ENCODE measurements at places on chromosomes 1 and 21.

DNA sequence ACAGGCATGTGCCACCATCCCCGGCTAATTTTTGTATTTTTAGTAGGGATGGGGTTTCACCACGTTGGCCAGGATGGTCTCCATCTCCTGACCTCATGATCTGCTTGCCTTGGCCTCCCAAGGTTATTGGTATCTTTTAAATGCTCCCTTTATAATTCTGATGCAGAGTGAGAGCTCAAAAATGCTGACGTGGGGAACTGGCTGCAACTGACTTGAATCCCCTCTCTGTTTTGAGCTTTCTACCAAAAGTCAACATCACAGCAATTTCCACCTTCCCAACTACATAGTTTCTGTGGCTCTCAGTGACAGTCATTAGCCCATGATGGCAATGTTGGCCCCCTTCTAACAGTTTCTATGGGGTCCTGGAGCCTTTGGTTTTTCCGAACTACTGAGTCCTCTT, 268.2 kb upstream of the FOXD3 start:
- no peak for DNase-seq

DNA sequence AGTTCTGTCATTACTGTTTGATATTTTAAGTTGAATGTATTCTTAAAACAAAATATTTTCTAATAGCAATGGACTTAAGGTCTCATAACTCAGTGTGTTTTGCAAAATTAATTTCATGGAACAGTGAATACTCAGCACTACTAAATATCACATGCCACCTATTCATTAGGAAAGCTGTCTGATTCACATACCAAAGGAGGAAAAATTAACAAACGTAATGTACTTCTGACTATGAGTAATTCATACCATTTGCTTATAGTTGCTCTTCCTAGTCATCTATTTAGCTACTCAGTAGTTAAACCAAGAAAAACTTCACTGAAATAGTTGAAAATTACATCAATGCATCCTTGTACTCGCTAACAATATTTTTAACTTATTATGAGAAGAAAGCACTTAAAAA, 35.2 kb downstream of the TP53BP2 start:
- DNase-seq = no peak

- DNase-seq = no peak
Measured at GRCh38 chr1:43913666-43914360, 19.8 kb upstream of the ARTN start.

DNA sequence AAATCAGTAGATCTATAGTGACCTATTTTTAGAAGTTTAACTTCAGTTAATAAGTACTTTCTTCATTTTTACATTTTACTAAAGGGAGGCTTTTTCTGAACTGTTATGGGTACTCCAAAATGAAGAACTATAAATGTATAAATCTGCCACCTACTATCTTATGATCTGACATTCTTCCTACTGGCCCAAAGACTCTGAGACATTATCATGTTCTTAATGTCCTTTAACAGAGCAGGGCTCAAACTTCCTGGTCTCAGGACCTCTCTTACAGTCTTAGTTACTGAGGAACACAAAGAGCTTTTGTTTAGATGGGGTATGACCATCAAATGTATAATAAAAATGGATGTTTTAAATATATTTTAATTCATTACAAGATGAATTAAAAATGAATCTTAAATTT, 8.9 kb downstream of the TRIM33 start:
- no peak for DNase-seq

DNA sequence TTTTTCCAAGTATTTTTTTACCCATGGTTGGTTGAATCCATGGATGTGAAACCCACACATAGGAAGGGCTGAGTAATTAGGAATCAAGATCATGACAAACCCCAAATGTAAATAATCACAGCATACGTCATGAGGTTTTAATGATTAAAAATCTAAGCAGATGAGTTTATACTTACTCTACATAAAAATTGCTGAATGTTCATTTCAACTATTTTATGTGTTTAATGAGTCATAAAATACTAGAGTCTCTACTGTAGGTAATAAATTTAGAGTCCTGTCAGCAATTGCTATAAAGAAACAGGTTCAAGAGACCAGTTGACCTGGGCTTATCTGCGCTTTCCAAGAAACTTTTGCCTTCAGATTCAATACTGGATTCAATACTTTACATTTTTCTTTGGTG, 18.2 kb downstream of the CTH start:
- no peak for DNase-seq

GRCh38 chr21:40678681-40679284, 168.2 kb downstream of the DSCAM start:
- DNase-seq = no peak

- DNase-seq = peak; percentile 34
Measured at GRCh38 chr1:58155418-58156123, 391.0 kb downstream of the OMA1 start.

DNA sequence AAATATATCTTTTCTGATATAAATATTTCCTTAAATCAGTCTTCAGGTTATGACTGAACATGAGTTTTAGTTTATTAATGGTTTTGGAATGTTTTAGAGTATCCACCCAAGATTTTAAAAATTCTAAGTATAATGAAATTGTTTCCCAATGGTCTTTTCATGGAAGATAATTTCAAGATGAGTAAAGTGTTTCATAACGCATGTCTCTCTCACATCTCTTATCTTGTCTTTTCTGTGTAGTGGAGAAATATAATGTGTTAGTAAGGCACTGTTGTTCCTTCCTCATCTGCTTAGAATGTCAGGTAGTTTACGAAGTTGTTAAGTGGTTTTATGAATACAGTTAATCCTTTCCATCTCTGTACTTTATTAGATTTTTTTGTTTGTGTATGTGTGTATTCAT, 49.6 kb downstream of the PLA2G4A start:
- no peak for DNase-seq

DNA sequence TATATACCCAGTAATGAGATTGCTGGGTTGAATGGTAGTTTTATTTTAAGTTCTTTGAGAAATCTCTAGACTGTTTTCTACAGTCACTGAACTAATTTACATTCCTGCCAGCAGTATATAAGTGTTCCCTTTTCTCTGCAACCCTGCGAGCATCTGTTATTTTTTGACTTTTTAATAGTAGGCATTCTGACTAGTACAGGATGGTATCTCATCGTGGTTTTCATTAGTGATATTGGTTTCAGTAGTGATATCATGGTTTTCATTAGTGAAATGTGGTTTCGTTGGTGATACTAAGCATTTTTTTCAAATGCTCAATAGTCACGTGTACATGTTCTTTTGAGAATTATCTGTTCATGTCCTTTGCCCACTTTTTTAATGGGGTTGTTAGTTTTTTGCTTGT, 316.8 kb downstream of the PTBP2 start:
- no peak for DNase-seq

GRCh38 chr1:32208891-32209328, at the start of gene DCDC2B:
Gene DCDC2B (plus strand): TSS chr1:32209089. CDS start chr1:32209094, 5 bp downstream.
- DNase-seq = no peak

DNA sequence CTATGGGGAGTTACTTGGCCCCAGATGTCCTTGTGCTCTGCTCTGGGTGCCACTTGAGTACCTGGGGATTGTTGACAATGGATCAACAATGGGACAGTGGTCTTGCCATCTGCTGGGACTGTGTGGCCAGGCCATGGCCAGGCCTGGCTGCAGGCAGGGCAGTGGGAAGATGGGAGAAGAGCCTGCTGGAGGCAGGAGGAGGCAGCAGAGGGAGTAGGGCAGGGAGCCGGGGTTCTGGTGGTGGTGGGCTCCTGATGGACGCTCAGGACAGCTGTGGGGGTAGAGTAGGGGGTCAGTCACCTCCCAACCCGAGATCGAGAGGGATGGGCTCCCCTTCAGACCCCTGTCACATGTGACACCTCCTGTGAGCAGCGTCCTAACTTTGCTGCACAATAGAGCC, 81.0 kb downstream of the ARHGEF10L start:
- no peak for DNase-seq

- DNase-seq = no peak
Measured at GRCh38 chr21:28089599-28090441, 902.9 kb downstream of the LTN1 start.

GRCh38 chr21:42594616-42595282, 58.7 kb upstream of the PDE9A start:
- no peak for DNase-seq

DNA sequence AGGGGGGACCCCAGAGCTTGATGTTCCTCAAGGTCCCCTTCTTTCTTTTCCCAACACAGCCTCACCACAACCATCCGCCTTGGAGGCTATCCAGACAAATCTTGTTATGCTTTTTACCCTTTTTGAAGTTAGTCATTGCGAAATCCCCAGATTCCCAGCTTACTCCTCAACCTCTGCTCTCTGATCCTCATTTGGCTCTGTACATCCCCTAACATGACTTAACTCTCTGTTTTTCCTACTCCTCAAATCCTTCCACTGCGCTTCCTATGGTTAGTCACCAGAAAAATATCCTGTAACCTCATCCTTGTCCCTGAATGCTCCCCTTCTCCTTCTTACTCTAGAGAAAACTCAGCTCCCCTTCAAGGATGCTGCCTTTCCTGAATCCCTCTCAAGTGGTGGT, 189.1 kb upstream of the POU3F1 start:
- DNase-seq = no peak

GRCh38 chr1:61253912-61254633, 171.7 kb downstream of the NFIA start:
- no peak for DNase-seq

DNA sequence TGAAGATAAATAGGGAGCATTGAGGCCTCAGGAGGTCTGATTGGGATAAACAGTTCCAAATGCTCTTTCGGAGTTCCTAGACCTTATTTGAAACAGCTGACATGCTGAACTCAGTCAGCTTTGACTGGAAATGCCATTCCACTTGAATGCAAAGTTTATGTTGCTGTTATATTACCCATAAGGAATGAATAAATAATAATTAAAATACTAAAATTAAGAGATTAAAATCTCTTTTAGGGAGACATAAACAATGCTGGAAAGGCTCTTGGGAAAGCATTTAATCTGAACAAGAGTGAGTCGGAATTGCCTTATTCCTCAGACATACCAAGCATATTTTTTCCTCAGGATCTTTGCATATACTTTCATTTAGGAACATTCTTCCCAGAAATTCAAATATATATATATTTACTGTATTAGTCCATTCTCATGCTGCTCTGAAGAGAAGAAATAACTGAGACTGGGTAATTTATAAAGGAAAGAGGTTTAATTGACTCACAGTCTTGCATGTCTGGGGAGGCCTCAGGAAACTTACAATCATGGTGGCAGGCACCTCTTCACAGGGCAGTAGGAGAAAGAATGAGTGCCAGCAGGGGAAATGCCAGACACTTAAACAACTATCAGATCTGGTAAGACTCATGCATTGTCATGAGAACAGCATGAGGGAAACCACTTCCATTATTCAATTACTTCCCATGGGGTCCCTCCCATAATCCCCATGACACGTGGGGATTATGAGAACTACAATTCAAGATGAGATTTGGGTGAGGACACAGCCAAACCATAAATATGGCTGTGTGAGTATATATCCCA, 318.2 kb upstream of the PLXNA2 start:
- DNase-seq = no peak

- DNase-seq = no peak
Measured at GRCh38 chr1:206075786-206076755, 23.1 kb downstream of the RHEX start.

DNA sequence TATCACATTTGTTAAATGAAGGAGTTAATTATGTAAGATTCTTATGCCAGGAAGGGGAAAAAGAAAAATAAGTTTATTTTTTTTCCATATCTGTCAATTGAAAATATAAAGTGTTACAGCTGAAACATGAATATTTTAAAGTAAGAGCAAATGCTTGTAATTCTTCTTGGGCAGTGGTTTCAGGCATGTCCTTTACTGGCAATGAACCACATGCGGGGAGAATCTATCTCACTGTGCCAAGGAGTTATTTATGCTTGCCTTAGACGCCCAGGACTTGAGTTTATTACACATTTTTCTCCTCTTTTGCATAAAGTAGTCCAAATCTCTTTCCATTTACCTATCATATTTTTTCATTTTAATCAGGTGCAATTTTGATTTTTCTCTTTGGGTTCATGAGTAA, 207.8 kb upstream of the NRIP1 start:
- DNase-seq = no peak

- DNase-seq = no peak
Measured at GRCh38 chr1:165456861-165457260, 11.9 kb upstream of the RXRG start.

DNA sequence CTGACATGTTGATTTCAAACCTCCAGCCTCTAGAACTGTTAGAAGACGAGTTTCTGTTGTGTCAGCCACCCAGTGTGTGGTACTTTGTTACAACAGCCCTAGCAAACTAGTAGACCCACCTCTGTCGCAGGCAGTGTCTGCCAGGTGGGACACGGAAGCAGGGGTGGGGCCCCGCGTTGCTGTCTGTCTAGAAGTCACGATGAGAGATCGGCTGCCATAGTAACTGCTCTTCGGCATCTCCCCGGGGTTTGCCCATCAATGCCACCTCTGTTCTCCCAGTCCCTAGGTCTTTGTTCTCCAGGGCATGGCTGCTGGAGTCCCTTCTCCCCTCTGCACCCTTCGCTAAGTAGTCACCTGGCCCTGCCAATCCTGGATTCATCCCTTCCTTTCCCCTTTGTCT, 15.2 kb upstream of the CLSTN1 start:
- no peak for DNase-seq

GRCh38 chr1:223180731-223181321, 37.8 kb upstream of the TLR5 start:
- DNase-seq = no peak

Data from GDM1 (cell line).